ENCODE measurements at places on chromosomes 5 and 9. TPM values are rescaled to one million over a fixed set of nuclear protein-coding genes. Genes with fewer than 3 reads are reported as not detected.

GRCh38 chr5:20231040-20231439 is 243.0 kb upstream of the CDH18 start:
- H3K4me3 ChIP-seq, result no peak overlapping the region
- DNase-seq, result no peak
- H3K36me3 ChIP-seq, result no peaks in the 10 kb centered on the region
- no peaks in the 10 kb centered on the region for H3K4me1 ChIP-seq
- H3K27ac ChIP-seq, result no peak overlapping the region

DNA sequence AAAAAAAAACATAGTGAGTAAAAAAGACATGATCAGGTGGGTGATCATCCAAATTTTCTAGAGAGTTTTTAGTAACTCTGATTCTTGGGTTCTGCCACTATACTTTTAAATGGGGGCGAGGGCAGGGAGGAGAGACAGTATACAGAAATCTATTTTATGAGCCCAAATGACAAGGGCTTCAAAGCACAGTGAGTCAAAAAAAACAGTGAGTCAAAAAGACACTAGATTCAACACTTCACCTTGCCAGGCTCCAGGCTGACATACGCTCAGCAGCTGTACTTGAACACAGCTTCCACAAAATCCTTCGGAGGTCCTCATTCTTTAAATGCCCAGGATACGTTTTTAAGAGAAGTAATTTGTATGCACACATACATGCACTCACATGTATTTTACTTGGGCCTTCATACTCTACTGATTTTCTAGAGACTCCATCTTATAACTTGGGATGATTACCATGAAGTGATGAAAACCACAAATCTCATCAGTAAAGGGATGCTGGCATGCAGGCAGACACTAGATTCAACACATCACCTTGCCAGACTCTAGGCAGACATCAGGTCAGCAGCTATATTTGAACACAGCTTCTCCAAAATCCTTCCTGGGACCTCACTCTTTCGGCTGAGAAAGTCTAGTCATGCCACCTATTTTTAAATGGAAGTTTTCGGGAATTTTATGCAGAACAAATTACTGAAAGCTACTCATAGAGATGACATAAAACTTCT is 28.8 kb downstream of the NR3C1 start:
- H3K27ac ChIP-seq, result no peak overlapping the region
- no peaks in the 10 kb centered on the region for H3K4me1 ChIP-seq
- no peak overlapping the region for H3K4me3 ChIP-seq
- DNase-seq, result no peak

DNA sequence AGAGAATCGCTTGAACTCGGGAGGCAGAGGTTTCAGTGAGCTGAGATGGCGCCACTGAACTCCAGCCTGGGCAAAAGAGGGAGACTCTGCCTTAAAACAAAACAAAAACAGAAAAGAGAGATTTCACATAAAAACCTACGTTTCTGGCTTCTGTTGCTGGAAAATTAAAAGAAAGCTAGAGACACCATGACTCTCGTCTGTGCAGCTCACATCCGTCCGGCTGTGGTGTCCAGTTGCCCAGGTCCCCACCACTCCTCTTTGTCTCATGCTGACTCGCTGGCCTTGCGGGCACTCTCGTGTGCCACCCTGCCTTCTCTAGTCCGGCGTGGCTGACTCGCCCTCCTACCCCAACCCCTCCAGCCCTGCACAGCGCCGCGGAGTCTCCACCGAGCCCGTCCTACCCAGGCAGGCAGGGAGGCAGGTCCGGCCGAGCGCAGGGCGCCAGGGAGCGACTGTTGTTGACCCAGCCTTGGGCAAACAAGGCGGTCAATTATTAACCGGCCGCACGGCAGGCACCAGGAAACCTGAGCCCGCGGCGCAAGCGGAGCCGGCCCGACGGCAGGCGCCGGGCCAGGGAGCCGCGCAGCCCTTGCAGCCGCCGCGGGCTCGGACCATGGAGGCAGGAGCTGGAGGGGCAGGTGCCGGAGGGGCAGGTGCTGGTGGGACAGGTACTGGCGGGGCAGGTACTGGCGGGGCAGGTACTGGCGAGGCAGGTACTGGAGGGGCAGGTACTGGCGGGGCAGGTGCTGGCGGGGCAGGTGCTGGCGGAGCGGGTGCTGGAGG is at the start of gene PRRT1B:
PRRT1B (plus strand) TSS at position 521 of the 783 bp plus-strand sequence; CDS start at position 614, 93 bp downstream.
- no peak within 1 kb of the TSS for H3K4me3 ChIP-seq
- DNase-seq, result no peak
- no peaks in the 10 kb centered on the region for H3K36me3 ChIP-seq
- peaks cover 20% of the 10 kb centered on the region for H3K4me1 ChIP-seq

DNA sequence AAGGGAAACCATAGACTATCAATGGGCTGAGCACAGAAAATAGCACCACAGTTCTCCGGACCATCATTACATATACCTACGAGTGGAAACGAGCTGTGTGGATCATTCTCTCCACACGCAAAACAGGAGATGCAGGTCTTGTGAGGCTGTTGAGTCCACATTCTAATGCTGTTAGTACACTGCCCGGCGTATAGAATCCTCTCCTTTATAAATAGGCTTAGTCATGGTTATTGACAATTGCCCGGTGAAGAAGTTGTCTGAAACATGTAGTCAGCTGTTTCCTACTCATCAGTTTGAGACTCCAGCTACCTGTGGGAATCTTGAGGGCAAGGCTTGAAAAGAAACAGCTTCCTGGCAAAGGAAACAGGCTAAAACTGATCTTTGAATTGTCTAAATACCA is 602.0 kb upstream of the EDIL3 start:
- DNase-seq, result no peak
- H3K4me1 ChIP-seq, result no peaks in the 10 kb centered on the region
- no peak overlapping the region for H3K4me3 ChIP-seq

Gene GRM6
- total RNA-seq, result not detected

Gene PCDHB3
- not detected for total RNA-seq
